ENCODE measurements at places on chromosomes 13 and 19.
A peak's percentile ranks its signal among the peaks of the same experiment; 100 is the strongest.

GRCh38 chr19:32675720-32676185, at the start of gene RGS9BP:
Gene RGS9BP, plus strand, starts transcription at chr19:32675848. Its CDS starts 416 bp downstream, at chr19:32676264.
- peak; percentile 70 for DNase-seq

GRCh38 chr13:40536443-40537113, 129.9 kb downstream of the FOXO1 start:
- no peak for DNase-seq

DNA sequence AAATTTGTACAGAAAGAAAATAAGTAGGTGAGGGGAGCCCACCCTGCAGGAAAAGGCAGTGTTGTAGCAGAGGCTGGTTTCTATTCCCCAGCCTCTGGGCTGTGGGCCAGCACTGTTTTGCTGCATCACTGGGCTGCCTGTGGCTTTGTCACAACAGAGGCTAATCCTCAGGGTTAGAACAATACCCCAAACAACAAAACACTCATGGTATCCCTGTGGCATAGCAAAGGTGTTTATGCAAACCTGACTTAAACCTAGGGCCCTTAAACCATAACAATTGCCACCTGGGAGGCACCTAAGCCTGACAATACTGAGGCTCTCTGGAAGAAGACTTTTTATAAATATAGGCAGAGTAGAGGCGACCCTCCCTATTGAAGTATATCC, 314.7 kb downstream of the OLFM4 start:
- DNase-seq = no peak

- DNase-seq = no peak
Measured at GRCh38 chr19:18991006-18991405, 42.3 kb downstream of the SUGP2 start.

DNA sequence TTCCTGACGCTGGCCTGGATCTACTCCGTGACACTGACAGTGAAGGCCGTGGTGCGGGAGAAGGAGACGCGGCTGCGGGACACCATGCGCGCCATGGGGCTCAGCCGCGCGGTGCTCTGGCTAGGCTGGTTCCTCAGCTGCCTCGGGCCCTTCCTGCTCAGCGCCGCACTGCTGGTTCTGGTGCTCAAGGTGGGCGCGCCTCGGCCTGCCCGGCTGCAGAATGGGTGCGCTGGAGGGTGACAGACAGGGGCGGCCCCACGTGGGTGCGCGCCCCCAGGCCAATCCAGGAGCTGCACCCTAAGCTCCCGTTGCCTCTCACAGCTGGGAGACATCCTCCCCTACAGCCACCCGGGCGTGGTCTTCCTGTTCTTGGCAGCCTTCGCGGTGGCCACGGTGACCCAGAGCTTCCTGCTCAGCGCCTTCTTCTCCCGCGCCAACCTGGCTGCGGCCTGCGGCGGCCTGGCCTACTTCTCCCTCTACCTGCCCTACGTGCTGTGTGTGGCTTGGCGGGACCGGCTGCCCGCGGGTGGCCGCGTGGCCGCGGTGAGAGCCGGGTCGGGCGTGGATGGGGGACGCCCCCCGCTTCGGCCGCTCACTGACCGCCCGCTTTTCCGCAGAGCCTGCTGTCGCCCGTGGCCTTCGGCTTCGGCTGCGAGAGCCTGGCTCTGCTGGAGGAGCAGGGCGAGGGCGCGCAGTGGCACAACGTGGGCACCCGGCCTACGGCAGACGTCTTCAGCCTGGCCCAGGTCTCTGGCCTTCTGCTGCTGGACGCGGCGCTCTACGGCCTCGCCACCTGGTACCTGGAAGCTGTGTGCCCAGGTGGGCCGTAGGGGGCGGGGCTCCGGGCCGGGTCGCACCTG, 7.2 kb downstream of the ABCA7 start:
- no peak for DNase-seq

GRCh38 chr13:111949311-111949710, 117.6 kb upstream of the SOX1 start:
- no peak for DNase-seq

DNA sequence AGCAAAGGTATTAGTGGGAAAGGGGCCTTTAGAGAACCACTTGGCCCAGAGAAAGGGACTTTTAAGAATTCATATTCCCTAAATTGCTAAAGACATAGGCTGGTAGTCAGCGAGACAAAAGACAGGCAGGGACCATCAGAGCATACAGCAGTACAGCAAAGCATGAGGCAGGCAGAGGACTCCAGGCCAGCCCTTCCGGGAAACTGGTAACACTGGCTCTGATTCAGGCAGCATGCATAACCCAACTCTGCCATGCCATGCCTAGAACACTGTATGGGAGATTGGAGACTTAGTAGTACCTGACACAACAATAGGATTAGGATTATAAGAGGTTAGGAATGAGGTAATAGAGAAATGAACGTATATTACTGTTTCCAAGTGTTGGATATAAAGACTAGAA, 34.9 kb downstream of the CAB39L start:
- no peak for DNase-seq

- DNase-seq = no peak
Measured at GRCh38 chr19:18257503-18258470, 16.5 kb downstream of the IQCN start.

DNA sequence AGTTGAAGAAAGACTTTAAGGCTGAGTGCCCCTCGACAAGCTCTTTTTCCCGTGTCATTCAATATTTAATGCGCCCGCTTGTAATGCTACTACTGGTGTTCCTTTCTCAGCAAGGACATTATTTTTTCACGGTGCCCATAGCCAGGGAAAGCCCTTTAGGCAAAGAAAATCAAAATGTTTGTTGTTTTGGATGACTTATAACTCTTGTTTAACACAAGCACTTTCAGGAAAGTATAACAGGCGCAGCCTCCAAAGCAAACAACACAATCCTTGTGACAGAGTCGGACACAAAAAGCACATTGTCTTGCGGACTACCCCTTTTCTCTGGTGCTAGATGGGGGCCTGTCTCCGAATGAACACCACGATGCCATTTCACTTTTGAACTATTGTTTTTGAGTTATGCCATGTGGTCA, 12.4 kb downstream of the ZIC5 start:
- DNase-seq = no peak

All from RWPE1 (cell line).